ENCODE measurements at places on chromosomes 3 and 15. TPM values are rescaled to one million over a fixed set of nuclear protein-coding genes. Genes with fewer than 3 reads are reported as not detected.

DNA sequence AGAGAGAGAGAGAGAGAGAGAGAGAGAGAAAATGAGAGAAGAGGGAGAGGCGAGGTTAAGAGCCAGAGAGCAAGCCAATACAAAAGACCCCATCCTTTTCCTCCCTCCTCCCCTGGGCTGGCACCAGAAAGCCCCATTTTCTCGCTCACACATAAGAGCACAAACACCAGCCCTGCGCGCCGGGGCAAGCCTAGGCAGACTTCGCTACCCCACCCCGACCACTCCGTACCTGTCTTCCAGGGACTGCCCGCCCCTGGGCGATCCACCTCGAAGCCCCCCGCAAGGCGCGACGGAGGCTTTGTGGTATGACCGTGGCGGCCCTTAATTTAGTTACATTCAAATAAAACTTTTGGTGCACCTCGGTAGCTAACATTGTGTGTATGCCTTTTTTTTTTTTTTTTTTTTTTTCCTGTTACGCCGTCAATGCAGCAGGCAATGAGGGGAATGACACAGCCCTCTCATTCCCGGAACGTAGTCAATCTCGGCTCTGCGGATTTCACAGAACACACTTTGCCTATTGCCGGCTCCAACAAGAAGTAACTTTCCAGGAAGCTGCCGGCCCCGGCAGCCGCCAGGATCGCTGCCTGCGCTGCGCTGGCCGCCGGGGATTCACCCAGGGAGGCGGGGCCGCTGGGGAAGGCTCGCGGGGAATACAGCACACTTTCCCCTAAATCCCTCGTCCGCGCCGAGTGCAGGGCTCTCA is 7.7 kb downstream of the BCL6 start:
- peak; percentile 82 for DNase-seq

The SYNPR gene
- 0.24 TPM for total RNA-seq

- DNase-seq = peak; percentile 19
Observed at GRCh38 chr3:181326637-181327223, 337.2 kb upstream of the DNAJC19 start.

The GATA2 gene
- total RNA-seq = 3.9 TPM

DNA sequence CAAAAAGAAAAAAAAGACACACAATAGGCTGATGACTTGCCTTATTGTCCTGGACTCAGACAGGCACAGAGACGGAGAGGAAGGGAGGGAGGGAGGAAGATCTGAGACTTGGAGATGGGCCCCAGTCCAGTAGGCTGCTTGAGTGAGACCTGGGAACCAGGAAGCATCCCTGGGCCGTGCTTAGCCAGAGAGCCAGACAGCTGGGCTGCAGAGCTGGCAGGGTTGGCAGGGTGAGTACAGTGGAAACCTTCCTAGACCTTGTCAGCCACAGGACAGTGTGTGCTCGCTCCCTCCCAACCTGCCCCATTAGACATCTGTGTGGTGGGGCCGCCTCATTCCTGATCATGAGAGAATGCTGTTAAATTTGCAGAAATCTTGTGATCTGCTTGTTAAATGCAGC is 107.9 kb upstream of the ALDH1A3 start:
- peak; percentile 14 for DNase-seq

DNA sequence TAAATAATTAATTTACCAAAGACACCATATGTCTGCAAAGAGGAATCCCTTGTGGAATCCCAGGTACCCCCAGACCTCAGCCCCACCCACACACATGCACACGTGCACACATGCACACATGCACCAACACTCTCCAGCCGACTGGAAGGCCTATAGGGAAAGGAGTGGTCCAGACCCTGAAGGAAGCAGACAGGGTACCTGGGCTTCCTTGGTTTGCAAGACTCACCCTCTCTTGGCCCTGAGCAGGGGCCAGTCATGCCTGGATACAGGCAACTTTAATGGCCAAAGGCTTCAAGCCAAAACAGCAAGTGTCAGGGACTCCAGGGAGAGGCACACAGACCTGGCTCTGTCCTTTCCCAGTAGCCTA is 8.9 kb upstream of the HAPLN3 start:
- DNase-seq = no peak

DNA sequence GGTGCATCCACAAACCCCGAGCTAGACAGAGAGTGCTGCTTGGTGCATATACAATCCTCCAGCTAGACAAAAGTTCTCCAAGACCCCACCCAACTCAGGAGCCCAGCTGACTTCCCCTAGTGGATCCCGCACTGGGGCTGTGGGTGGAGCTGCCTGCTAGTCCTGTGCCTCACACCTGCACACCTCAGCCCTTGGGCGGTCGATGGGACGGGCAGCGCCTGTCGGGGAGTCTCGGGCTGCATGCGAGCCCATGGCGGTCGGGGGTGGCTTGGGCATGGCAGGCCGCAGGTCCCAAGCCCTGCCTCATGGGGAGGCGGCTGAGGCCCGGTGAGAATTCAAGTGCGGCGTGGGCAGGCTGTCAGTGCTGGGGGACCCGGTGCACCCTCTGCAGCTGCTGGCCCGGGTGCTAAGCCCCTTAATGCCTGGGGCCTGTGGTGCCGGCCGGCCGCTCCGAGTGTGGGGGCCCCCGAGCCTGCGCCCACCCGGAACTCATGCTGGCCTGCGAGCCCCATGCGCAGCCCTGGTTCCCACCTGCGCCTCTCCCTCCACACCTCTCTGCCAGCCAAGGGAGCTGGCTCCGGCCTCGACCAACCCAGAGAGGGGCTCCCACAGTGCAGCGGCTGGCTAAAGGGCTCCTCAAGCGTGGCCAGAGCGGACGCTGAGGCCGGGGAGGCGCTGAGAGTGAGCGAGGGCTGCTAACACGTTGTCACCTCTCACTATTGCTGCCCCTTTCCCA is 31.0 kb downstream of the ZNF589 start:
- DNase-seq = peak; percentile 14

The IL17RB gene
- 8.9 TPM for total RNA-seq

The UCN2 gene
- total RNA-seq = 0.15 TPM

The DUOX1 gene
- 0.24 TPM for total RNA-seq

DNA sequence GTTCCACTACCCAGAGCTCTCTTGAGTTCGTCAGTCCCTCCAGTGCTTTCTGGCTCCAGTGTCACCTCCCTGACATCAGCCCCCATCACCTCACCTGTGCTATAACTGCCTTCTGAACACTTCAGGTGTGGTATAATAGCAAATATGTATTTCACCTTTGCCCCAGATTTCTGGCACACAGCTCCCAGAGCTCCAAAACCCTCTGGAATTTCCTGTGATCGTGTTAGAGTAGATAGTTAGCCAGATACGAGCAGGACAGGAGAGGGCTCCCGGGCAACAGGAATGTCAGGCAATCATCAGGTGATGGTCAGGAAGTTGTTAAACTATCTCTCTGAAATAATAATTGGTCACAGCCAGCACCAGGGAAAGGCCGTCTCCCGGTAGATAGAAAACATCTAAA is 22.6 kb upstream of the LIMD1 start:
- DNase-seq = no peak

DNA sequence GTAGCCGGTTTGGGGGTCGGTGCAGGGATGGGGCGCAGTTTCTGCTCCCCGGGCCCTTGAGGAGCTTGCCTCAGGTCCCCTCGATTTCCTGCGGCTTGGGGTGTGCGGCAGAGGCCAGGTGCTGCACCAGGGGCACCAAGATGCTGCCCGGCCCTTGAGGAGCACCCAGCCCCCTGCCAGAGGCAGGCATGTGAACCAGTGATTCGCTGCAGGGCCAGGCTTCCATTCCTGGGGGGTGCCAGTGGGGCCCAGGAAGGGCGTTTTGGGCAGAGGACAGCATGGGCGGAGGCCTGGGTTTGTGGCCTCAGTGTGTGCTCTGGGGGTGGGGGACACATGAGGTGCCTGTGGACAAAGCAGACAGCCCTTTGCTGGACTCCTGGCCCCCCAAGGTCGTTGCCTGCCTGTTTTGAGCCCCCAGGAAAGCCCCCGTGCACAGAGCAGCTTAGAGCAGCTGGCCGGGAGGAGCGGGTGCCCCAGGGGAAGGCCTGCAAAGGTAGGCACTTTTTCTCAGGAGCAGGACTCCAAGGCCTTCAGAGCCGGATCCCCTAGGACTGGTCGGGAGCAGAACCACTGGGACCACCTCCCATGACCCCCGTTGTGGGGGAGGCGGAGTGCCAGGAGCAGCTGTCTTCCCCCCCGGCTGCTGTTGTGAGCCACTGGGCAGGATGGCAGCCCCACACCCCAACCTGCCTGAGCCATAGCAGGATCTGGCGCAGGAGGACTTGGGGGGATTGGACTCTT is 1.6 kb downstream of the PLXNA1 start:
- no peak for DNase-seq

The GALNT15 gene
- total RNA-seq = not detected

The GOLGA8R gene
- not detected for total RNA-seq

The TMEM207 gene
- total RNA-seq = not detected

The CHRNA3 gene
- 4.4 TPM for total RNA-seq

- DNase-seq = no peak
Observed at GRCh38 chr15:54599386-54599785, 597.4 kb downstream of the RSL24D1 start.

The MIX23 gene
- total RNA-seq = 36.6 TPM

- DNase-seq = peak; percentile 6
Observed at GRCh38 chr15:60272623-60273022, 125.2 kb downstream of the ANXA2 start.

- peak; percentile 92 for DNase-seq
Observed at GRCh38 chr3:14791343-14791945, 27.3 kb upstream of the FGD5 start.

The C3orf85 gene
- not detected for total RNA-seq

The SRPRB gene
- total RNA-seq = 27.7 TPM

The C3orf70 gene
- 1.1 TPM for total RNA-seq

The FSTL1 gene
- total RNA-seq = 343 TPM

The ESYT3 gene
- total RNA-seq = 10.9 TPM

The TM4SF4 gene
- not detected for total RNA-seq

The CD276 gene
- 136 TPM for total RNA-seq

DNA sequence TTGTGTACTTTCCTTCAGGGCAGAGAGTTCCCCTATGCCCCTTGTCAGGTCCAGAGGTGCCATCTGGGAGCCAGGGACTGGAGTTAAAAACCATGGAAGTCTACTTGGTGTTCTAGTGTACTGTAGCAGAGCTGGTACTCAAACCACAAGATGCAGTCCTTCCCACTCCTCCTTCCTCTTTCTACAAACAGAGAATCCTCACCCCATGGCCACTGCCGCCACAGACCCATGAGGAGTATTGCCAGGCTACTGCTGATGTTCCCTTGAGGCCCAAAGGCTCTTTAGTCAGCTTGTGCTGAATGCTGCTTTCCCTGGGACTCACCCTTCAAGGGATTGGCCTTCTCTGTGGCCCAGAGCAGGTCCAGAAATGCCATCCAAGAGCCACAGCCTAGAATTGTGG is 229.2 kb upstream of the ZPLD1 start:
- DNase-seq = no peak

- DNase-seq = no peak
Observed at GRCh38 chr15:84781495-84781894, 33.1 kb downstream of the ZNF592 start.

The ADPRH gene
- 2.9 TPM for total RNA-seq

GRCh38 chr15:82799183-82799841 is 6.6 kb downstream of the FSD2 start:
- no peak for DNase-seq

The ATP13A4 gene
- 0.81 TPM for total RNA-seq

DNA sequence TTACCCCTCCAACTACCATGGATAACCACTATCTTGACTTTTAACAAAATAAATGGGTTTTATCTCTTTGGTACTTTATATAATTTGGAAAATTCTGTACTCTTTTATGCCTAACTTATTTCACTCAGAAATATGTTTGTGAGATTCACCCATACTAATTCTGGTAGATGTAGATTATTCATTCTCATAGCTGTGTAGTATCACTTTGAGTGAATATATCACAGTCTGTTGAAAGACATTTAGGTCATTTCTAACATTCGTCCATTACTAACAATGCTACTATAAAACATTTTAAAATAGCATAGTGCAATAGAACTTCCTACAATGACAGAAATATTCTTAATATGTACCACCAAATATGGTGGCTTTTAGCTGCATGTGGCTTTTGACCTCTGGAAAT is 542.4 kb downstream of the RBMS3 start:
- no peak for DNase-seq

The GPR15 gene
- total RNA-seq = not detected

The CADM2 gene
- total RNA-seq = 1.8 TPM

The SPTBN5 gene
- 0.55 TPM for total RNA-seq

- DNase-seq = peak; percentile 16
Observed at GRCh38 chr3:116388867-116389385, 56.4 kb downstream of the LSAMP start.

GRCh38 chr15:42602501-42602900 is 27.1 kb downstream of the STARD9 start:
- no peak for DNase-seq

- DNase-seq = no peak
Observed at GRCh38 chr3:99836681-99837080, 19.0 kb downstream of the CMSS1 start.

- peak; percentile 30 for DNase-seq
Observed at GRCh38 chr3:109532257-109533216, 195.2 kb upstream of the DPPA4 start.

DNA sequence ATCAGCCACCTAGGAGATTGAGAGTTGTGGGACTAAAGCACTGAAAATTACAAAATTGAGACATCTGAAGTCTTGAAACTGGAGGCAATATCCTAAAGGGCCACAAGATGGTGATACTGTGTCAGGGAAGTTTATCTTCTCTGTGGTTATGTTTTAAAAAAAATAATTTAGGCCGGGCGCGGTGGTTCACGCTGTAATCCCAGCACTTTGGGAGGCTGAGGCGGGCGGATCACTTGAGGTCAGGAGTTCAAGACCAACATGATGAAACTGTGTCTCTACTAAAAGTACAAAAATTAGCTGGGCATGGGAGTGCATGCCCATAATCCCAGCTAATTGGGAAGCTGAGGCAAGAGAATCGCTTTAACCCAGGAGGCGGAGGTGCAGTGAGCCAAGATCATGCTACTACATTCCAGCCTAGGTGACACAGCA is 17.9 kb upstream of the NIT2 start:
- DNase-seq = peak; percentile 18

- no peak for DNase-seq
Observed at GRCh38 chr15:70504299-70504951, 258.9 kb downstream of the UACA start.

GRCh38 chr3:56023546-56023945 is 444.7 kb downstream of the ERC2 start:
- DNase-seq = no peak

DNA sequence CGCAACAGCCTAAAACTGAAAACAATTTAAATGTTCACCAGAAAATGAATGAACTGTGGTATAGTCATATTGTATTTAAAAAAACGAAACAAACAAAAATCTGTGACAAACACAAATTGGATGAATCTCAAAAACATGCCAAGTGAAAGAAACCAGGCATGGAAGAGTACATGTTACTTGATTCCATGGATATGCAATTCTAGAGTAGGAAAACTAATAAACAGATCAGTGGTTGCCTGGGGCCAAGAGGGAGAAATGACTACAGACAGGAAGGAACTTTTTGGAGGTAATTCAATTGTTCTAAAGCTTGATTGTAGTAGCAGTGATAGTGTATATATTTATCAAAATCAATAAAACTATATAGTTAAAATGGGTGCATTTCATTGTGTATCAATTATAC is 16.8 kb downstream of the UBE3A start:
- DNase-seq = no peak

- DNase-seq = peak; percentile 30
Observed at GRCh38 chr15:38440353-38441129, 13.4 kb upstream of the FAM98B start.

The SLC6A1 gene
- total RNA-seq = 1.7 TPM
